ENCODE measurements at places on chromosomes 6 and 20. TPM values are rescaled to one million over a fixed set of nuclear protein-coding genes. Genes with fewer than 3 reads are reported as not detected.

Gene EFCAB8
- 0.81 TPM for total RNA-seq

- DNase-seq = no peak
These were observed 20.4 kb downstream of the PDE7B start for GRCh38 chr6:135871878-135872277.

Gene CLIC1
- total RNA-seq = 303 TPM

Gene MYCT1
- 11.9 TPM for total RNA-seq

GRCh38 chr6:81093051-81093450, 659.4 kb downstream of the TENT5A start:
- DNase-seq = no peak

Gene CCDC170
- total RNA-seq = 5.4 TPM

DNA sequence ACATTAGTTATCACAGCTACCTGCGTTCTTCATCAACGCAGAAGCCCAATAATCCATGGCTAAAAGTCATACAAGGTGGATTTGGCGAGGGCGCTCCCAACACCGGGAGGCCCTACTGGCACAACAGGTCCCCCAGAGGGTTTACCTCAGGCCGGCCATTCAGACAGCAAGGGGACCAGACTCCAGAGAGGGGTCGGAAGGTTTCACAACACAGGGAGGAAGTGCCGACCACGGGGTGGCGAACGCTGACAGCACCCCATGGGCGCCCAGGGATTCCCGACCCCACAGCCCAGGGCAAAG, 1515.9 kb upstream of the DEFB115 start:
- DNase-seq = no peak

DNA sequence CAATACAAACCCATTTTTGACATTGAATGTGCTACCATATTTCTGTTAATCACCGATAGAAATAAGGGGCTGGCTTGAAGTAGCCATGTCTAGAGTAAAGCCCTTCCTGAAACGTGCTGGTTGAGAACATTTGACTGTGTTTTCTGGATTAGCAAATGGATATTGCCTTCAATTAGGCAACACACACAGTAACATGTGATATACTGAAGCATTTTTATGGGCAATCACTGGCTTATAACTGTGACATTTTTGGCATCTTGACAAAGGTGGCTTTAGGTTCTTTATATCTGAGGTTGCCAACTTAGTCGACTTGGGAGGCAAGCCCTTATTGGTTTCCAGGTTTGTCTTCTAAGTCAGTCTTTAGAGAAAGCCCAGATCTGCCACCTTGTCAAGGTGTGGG, 292.9 kb downstream of the BTBD3 start:
- no peak for DNase-seq

DNA sequence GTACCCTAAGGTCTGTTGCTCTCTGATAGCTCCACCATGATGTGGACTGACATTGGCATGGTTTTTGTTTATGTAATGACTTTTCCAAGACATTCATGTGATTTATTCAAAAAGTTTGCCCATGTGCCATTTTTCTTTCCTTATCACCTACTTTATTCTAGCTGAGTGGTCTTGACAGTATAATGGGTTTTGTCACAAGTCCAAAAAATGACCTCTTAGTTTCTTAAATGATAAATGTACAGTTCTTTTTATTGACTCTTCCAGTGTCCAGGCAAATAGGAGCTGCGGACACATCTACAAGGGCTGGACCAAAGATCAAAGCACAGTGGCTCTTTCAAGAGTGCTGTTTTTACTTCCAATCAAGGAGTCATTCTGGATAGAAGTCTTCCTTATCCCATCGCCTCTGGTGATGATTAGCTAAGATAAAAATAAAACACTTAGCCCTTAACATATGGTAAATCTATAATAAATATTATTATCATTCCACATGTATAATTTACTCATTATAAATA, 141.4 kb downstream of the MMUT start:
- no peak for DNase-seq

DNA sequence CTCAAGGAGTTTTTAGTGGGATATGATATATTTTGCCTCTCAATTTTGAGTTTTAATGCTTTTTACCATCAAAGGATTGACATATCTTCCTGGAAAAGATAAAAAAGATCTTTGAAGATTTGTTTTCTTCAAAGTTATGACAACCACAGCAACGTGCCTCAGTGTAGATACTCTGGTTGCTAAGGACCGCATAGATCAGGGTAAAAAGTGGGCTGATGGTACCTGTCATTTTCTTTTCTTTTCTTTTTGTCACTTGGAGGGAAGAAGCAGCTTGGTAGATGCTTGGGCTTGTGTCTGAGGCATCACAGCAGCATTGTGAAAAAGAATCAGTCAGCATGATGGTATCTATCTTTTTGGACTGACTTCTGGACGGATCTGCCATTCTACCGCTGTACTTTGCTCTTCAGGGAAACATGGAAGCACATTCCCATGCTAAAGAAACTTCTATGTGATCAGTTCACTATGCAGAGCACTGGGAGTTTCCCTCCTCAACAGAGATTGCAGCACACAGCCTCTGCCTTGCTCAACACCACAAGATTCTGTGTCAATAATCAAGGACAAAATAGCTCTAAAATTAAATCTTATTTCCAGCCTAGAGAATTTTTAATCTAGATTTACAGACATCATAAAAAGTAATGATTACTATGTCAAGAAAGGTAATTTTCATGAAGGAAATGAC, 54.8 kb upstream of the SGK1 start:
- no peak for DNase-seq

DNA sequence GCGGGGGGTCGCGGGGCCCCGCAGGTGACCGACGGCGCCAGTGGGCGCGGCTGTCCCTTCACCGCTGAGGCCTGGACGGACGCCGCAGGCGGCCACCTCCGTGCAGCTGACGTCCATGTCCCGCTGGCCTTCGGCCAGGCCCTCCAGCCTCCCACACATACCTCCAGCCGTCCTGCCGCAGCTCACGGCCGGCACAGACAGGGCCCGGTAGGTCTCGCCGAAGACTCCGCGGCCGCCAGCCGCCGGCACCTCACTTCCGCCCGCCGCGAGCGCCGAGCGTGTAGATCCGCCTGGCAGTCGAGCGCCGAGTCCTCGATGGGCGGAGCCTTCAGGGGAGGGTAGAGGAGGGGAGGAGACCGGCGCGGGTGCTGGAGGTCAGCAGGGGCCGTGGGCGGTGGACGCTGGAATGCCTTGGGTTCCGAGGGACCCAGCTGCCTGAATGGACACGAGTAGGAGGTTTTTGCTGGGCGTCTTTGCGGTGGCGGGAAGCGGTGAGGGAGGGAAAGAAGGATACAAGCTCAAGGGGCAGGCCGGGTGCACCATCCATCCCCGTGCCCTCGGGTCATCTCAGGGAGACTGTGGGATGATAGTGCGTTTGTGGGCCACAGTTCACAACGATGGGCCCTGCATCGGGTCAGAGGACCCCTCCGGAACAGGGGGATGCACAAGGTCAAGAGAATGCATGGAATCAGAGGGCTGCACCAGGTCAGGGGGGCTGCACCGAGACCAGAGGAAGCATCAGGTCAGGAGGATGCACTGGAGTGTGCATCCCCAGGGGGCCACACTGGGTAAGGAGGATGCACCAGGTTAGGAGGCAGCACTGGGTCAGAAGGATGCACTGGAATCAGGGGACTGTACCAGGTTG, at the start of gene EXOC2:
Gene EXOC2 (minus strand): TSS at position 282 of the 865 bp plus-strand sequence. CDS start 55,321 bp downstream, outside the sequence.
- DNase-seq = peak; percentile 92

GRCh38 chr20:3869839-3870634, 19.1 kb upstream of the PANK2 start:
- DNase-seq = no peak

DNA sequence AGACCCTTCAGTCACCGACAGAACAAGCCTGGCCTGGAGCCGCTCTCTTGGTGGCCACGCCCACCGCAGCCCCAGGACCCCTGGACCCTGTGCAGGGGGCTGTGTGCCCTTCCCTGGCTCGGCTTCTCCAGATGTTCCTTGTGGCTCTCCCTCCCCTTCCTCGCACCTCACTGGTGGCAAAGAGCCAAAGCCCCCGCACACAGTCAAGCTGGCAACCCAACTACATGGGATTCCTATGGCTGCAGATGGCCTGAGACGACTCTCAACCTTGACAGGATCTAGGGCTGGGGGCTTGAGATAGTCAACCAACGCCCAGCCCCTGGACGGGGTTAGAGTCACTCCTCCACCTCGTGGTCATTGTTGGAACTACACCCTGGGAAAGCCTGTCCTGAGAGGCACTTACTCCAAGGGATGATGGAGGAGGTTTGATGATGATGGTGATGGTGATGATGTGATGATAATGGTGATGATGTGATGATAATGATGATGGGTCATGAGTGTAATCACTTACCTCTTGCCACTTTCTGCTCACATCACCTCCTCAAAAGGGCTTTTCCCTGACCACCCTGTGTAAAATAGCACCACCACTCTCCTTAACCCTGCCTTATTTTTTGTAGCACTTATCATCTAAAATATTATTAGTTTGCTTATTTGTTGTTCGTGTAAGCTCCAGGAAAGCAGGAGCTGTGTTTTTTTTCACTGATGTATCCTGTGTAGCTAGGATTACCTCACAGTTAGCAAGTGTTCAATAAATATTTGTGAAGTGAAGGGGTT, 278.4 kb downstream of the LRFN2 start:
- no peak for DNase-seq

DNA sequence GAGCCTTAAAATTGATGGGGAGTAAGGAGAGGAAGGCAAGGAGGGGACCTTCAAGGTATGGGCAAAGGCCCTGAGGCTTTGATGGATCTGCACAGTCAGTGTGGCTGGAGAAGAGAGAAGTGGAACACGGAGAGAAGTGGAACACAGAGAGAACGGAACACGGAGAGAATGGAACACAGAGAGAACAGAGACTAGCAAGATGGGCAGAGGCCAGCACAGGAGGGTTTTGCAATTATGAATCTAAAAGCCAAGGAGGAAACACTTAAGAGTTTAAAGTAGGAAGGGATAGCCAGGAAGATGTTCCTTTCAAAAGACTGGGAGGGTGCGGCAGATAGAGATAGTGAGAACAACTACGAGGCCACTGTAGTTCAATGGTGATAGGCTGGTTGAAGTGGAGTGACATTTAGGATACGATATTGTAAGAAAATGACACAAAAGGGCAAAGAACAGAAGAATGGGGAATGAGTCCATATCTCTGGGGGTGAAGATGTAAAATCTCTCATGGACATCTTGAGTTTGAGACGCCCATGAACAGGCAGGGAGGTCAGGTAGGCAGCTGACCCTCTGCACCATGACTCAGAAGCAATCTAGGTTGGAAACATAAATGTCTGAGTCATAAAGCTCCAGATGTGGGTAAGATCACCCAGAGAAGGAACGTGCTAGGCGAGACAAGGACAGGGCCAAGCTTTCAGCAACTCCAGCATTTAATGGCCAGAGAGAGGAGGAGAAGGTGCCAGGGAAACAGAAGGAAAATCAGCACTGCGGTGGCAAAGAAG, 25.4 kb downstream of the ZMYND8 start:
- no peak for DNase-seq

Gene FAM184A
- total RNA-seq = 4.8 TPM

DNA sequence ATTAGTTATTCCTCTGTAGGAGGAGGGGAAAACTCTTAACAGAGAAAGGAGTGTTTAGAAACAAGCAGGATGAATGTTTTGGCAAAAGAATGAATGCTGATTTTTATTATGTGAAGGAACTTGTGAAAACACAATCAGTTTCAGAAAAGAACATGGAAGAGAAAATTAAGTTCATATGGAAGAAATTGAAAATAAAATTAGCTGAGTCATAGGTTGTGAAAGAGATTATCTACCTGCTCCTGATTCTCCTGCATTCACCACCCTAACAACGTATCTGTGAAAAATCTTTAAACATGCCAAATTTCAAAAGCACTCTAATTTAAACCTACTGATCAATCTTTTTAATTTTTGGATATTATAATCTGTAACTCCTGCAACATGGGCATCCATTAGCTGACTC, 227.3 kb upstream of the RSPO3 start:
- no peak for DNase-seq

GRCh38 chr6:87674290-87674689, 27.7 kb downstream of the AKIRIN2 start:
- no peak for DNase-seq

Gene NUDT3
- 50.2 TPM for total RNA-seq

GRCh38 chr20:51217347-51218045, 194.6 kb upstream of the KCNG1 start:
- no peak for DNase-seq

DNA sequence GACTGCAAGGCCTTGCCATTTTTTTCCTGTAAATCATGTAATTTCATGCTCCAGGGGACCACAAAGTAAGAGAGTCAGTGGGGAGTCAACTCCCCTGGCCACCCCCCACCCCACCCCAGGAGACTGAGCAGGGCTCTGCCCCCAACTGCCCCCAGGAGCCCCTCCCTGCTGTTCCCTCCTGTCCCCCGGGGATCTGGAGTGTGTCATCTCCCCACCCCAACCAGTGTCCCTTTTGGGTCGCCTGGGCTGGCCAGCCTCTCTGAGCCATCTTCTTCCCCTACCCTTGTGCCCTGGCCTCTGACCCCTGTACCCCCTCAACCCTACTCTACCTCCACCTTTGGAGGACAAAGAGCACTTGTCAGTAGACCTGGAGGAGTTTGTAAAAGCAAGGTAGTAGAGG, 29.4 kb downstream of the FOXP4 start:
- DNase-seq = no peak

Gene TCP11
- total RNA-seq = not detected

Gene ZNF311
- 1.1 TPM for total RNA-seq

DNA sequence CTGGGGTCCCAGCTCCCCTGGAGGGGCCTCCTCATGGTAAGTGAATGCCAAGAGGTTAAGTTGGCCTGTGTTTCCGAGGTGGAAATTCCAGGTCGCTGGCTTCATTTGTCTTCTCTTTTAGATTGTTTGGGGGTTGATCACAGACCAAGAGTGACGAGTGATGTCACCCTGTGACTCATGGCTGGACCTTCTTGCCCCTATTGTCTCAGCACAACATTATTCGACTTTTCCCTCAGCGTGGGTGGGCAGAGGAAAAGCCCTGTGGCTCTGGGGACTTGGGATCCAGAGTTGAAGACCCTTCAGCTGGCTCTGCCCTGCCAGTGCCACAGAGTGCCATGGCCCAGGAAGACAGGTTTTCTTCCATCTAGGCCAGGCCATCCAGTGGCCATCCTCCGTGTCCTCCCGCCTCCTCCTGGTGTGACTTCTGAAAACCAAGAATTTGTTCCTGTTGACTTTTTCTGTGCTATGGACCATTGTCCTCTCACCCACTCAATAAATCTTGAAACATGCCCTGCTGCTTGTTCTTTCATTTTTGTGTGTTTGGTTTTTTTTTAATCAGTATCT, 15.4 kb upstream of the SNHG17 start:
- peak; percentile 31 for DNase-seq

Gene RAE1
- 11.6 TPM for total RNA-seq

- no peak for DNase-seq
These were observed 77.3 kb downstream of the CDH26 start for GRCh38 chr20:60035486-60035885.

DNA sequence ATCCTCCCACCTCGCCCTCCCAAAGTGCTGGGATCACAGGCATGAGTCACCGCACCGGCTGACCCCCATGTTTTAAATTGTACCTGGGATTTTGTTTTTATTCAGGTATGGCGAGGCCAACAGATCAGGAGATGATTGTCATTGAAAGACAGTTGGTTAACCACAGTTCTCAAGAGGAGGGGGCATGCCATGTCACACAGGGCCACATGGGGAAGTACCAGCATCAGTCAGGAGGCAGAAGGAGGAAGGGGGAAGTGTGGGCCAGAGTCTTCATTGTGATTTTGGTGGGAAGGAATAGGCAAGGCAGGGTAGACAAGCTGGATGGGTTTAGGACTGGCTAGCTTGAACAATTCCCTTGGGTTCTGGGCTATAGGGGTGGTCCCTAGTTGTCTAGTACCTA, 9.9 kb upstream of the MMP9 start:
- DNase-seq = peak; percentile 39

Gene CASS4
- 2.4 TPM for total RNA-seq

Gene PPIL6
- total RNA-seq = 1.5 TPM

Measured in aorta (tissue), 5 donors.